ENCODE measurements at places on chromosomes 16 and 17. TPM values are rescaled to one million over a fixed set of nuclear protein-coding genes. Genes with fewer than 3 reads are reported as not detected.

KRT24 gene
- polyA plus RNA-seq = not detected

PRM2 gene
- polyA plus RNA-seq = not detected

TPSG1 gene
- 73.9 TPM for polyA plus RNA-seq

RPA1 gene
- polyA plus RNA-seq = 27.6 TPM

ZFPM1 gene
- 3.7 TPM for polyA plus RNA-seq

SCIMP gene
- 8.8 TPM for polyA plus RNA-seq

KLHDC4 gene
- polyA plus RNA-seq = 71.0 TPM

- H3K36me3 ChIP-seq = no peaks in the 10 kb centered on the region
- H3K4me3 ChIP-seq = no peak overlapping the region
- DNase-seq = no peak
- H3K27me3 ChIP-seq = no peaks in the 10 kb centered on the region
Observed at GRCh38 chr17:57021226-57021940, 43.5 kb downstream of the SCPEP1 start.

DNA sequence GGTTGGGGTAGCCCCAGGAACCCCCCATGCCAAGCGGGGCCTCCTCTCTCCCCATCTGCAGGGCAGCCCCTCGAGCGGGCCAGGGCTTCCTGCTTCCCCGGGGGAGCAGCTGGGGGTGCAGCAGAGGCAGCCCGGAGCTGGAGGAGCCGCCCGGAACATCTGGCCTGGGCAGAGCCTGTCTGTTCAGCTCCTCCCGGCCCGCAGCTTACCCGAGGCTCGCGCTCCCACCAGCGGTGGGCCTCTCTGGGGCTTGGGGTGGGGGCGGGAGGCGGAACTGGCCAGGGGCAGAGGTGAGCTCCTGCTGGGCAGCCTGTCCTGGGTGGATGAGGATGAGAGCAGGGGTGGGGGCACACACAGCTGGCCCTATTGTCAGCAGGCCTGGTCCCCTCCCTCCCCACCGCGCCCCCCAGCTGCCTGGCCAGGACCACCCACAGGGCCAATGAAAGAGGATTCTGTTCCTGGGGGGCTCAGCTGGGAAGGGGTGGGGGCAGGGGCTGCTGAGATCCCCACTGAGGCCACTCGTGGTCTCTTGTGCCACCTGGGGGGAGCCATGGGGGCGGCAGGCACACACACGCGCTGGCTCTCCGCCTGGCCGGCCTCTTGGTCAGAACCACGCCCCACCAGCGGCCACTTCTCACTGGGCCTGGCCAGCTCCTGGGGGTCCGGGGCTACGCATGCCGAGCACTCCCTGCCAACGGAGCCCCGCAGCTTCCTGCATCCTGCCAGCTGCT is 34.7 kb downstream of the BAHCC1 start:
- no peak for DNase-seq
- H3K27ac ChIP-seq = no peak overlapping the region
- H3K36me3 ChIP-seq = no peaks in the 10 kb centered on the region
- H3K4me3 ChIP-seq = no peak overlapping the region

GRCh38 chr17:64632194-64632593 is 29.9 kb downstream of the SMURF2 start:
- H3K36me3 ChIP-seq = no peaks in the 10 kb centered on the region
- H3K4me3 ChIP-seq = no peak overlapping the region
- H3K27ac ChIP-seq = no peak overlapping the region
- DNase-seq = no peak
- H3K4me1 ChIP-seq = no peaks in the 10 kb centered on the region
- no peaks in the 10 kb centered on the region for H3K27me3 ChIP-seq

DNA sequence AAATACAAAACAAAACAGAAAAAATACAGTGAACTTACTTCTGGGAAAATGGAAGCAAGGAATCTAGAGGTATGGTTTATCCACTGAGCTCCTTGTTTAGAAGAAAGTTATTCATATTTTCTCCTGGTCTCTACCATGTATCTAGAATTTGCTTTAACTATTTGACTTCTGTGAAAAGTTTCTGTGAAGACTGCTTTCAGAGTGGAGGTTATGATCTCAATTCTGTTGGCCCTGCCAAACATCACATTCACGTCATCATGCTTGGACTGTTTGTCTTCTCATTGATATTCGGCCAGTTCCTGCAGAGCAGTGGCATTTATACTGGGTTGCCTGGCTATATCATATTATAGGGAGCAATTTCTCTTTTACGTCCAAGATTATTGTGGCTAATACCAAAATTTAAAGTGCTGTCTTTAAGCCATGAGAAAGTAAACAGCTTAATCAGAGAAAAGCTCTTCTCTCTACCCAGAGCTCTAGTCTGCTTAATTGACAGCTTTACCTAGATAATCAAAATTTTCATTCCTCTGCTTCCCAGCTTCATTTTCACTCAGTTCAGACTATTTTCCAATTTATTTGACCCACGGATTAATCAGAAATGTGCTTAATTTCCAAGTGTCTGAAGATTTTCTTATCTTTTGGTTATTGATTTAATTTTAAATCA is at the start of gene ABCA8:
Gene ABCA8 (minus strand): TSS at position 212 of the 661 bp plus-strand sequence. CDS start 13,358 bp downstream, outside the sequence.
- H3K4me3 ChIP-seq = peak within 1 kb of the TSS; percentile 24
- no peaks in the 10 kb centered on the region for H3K27me3 ChIP-seq

DNA sequence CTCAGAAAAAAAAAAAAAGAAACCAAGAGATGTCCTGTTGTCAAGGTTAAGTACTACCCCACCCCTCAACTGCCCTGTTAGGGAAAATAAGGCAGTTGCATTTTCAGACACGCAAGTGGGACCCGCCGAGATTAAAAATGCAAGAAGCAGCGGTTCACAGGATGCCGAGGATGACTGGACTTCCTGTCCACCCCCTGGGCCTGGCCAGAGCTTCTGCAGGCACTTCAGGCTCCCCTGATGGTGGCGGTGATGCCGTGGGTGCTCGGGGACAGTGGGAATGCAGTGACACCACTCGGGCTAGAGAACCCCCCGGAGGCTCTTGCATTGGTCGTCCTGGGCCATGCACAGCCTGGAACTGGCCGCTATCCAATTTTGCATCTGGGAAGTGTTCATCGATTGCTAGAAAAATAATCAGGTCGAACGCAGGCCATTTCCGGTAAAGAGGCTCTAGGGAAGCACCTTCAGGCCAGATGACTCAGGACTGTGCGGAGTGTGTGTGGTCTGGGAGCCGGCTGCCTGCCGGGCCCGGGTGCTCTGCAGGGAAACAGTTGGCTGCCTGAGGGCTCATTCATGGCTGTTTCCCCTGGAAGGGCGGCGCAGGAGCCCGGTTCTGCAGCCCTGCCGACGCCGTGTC is 13.4 kb upstream of the CRISPLD2 start:
- no peaks in the 10 kb centered on the region for H3K36me3 ChIP-seq
- H3K27me3 ChIP-seq = no peaks in the 10 kb centered on the region
- no peak overlapping the region for H3K4me3 ChIP-seq
- H3K27ac ChIP-seq = no peak overlapping the region
- peak; percentile 81 for DNase-seq

- no peak overlapping the region for H3K27ac ChIP-seq
- no peaks in the 10 kb centered on the region for H3K36me3 ChIP-seq
- peaks cover 35% of the 10 kb centered on the region for H3K4me1 ChIP-seq
- H3K4me3 ChIP-seq = no peak overlapping the region
- DNase-seq = no peak
Observed at GRCh38 chr17:81414756-81415516, 19.7 kb downstream of the BAHCC1 start.

GRCh38 chr16:75079346-75079926 is 37.1 kb downstream of the LDHD start:
- no peaks in the 10 kb centered on the region for H3K4me1 ChIP-seq
- H3K27ac ChIP-seq = no peak overlapping the region
- DNase-seq = no peak
- no peaks in the 10 kb centered on the region for H3K36me3 ChIP-seq

DNA sequence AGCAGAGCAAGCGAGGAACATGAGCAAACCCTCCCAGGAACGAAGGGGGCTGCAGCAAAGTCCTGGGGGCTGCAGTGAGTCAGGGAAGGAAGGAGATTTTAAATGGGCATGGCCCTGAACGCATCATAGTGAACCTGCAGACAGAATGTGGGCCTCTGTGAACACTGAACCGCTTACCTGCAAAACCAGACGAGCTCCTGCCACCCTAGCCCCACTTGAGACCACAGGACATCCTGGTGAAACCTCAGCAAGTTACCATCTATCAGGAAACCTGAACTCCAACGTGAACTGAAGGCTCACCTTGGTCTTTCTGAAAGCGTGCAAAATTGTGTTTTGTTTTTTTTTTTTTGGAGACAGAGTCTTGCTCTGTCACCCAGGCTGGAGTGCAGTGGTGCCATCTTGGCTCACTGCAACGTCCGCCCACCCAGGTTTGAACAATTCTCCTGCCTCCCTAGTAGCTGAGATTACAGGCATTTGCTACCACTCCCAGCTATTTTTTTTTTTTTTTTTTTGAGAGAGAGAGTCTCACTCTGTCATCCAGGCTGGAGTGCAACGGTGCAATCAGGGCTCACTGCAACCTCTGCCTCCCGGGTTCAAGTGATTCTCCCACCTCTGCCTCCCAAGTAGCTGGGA is 30.8 kb downstream of the FANCA start:
- no peak overlapping the region for H3K4me3 ChIP-seq
- no peaks in the 10 kb centered on the region for H3K4me1 ChIP-seq
- no peaks in the 10 kb centered on the region for H3K36me3 ChIP-seq
- H3K27me3 ChIP-seq = no peaks in the 10 kb centered on the region
- no peak for DNase-seq

DNA sequence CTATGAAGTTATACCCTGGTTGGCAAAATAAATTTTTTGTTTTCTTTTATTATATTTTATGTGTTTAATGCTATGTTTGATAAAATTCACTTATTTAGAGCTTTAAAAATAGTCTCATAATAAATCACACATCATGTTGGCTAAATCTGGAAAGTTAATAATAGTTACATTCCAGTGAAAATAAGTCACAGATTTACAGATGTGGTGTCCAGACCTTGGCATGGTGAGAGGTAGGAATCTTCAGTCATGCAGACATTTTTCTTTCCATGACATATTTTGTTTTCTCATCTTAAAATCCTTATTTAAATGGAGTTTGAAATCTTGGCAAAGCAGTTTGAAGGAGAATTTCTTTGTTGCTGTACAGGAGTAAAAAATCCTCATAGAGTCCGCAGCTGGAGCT is 48.1 kb upstream of the GOSR1 start:
- no peaks in the 10 kb centered on the region for H3K27me3 ChIP-seq
- H3K27ac ChIP-seq = peak overlapping the region; percentile 49
- H3K4me3 ChIP-seq = no peak overlapping the region
- no peak for DNase-seq
- H3K36me3 ChIP-seq = peaks cover 5% of the 10 kb centered on the region
- peaks cover 9% of the 10 kb centered on the region for H3K4me1 ChIP-seq

DNA sequence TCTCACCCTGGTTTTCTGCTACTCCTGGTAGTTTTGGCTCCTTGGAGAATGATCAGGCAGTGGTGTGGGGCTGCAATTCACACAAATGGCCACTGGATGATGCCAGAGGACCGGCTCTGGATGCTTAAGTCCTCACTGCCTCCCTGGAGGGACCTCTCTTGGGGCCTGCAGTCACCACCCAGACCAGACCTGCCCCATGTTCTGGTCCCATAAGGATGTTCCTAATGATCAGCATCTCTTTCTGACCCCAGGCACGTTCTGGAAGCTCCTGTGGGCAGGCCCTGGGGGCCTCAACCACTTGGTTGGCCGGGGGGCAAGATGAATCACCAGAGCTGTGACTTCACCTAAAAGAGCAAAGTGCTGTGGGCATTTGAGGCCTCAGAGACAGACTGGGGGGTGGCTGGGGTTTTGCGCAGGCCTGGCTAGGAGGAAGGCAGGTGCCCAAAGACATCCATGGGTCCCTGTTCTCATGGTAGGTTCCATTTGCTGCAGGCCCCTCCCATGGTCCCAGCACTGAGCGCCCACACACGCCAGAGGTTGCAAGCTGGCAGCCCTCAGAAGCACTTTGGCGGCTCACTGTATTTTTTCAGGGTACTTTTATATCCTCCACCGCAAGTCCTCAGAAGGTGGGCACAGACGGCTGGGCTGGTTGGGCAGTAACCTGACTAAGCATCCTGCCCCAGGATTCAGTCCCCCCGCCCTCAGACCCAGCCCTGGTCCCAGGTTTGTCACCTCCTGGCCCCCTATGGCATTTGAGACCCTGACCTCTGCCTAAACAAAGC is 53.2 kb downstream of the NT5M start:
- H3K27me3 ChIP-seq = peaks cover 13% of the 10 kb centered on the region
- H3K4me3 ChIP-seq = no peak overlapping the region
- H3K27ac ChIP-seq = no peak overlapping the region
- H3K36me3 ChIP-seq = no peaks in the 10 kb centered on the region

- H3K27ac ChIP-seq = no peak overlapping the region
- peaks cover 18% of the 10 kb centered on the region for H3K27me3 ChIP-seq
- no peaks in the 10 kb centered on the region for H3K4me1 ChIP-seq
- no peaks in the 10 kb centered on the region for H3K36me3 ChIP-seq
- DNase-seq = no peak
Observed at GRCh38 chr17:34645594-34645993, 66.2 kb downstream of the TMEM132E start.

- no peak for DNase-seq
- no peaks in the 10 kb centered on the region for H3K36me3 ChIP-seq
- H3K27ac ChIP-seq = peak overlapping the region; percentile 77
- H3K4me3 ChIP-seq = no peak overlapping the region
Observed at GRCh38 chr16:67461600-67462278, 19.2 kb downstream of the ATP6V0D1 start.

DNA sequence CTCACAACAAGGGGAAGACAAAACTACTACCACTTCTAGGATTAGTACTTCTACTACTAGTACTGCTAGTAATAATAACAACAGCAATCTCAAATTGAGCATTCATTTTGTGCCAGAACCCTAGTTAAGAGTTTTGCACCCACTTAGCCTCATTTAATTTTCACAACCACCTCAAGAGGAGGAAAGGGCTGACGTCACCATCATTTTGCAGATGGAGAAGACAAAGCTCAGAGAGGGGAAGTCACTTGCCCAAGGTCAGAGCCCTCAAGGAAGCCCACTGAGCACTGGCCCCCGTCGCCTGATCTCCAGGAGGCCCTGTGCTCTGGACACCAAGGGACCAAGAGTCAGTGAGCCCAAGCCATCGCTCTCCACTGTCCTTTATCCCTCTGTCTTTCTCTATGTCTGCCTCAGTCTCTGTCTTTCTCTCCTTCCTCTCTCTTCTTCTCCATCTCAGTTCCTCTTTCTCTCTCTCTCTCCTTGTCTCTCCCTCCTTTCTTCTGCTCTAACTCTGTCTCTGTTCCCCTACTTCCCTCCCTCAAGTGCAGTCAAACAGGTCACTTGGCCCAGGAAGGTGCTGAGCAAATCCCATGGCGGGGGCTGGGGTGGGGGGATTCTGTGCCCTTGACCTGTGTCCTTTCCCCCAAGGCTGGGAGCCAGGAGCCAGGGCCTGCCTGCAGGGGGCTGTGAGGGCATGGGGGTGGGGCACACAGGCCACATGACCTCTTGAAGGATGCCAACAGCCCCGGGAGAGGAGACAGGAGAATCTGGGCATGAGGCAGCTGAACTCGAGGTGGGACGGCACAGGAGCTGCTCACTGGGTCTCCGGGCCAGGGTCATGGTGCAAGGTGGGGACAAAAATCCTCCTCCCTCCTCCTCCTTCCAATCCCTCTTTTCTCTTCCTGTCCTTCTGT is 11.2 kb upstream of the NGFR start:
- H3K4me3 ChIP-seq = no peak overlapping the region
- no peak for DNase-seq
- H3K36me3 ChIP-seq = no peaks in the 10 kb centered on the region

GRCh38 chr16:83602761-83603722 is 204.7 kb upstream of the HSBP1 start:
- no peak overlapping the region for H3K27ac ChIP-seq
- no peak for DNase-seq
- H3K36me3 ChIP-seq = no peaks in the 10 kb centered on the region
- no peak overlapping the region for H3K4me3 ChIP-seq
